ENCODE measurements at places on chromosomes 2 and 18.

GRCh38 chr18:49565612-49566011, 3.8 kb downstream of the LIPG start:
- no peak for DNase-seq

GRCh38 chr2:190795686-190796085, 84.9 kb upstream of the GLS start:
- DNase-seq = no peak

- no peak for DNase-seq
These were observed 1090.8 kb downstream of the BCL11A start for GRCh38 chr2:59462422-59463197.

DNA sequence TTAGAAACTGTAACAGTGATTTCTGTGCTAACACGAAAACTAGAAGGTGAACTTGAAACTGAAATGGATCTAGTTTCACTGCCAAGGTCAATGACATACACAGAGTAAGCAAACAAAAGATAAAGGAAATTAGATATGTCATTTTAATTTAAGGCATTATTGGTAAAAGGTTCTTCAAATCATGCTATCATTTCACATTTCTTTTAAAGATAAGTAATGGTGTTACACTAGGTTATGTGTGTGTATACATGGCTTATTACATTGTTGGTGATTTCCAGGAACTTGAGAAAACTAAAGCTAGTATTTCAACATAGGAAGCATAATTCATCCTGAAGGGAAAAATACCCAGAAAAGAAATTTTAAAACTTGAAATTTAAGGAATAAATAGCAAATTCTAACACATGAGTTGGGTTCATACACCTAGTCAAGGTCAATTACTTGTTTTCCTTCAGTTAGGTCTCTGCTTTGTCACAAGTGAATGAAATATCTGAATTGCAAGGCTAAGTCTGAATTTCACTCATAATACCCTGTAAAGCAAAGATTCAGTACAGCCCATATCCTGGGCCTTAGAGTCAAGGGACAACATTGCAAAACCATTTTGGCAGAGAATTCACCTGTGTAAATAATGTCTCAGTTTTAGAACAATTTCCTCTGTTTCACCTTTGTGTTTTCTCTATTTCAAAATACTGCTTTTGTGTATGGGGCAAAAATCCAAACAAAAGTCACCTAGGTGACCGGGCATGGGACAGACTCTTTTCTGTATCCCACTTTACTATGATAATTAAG, 141.6 kb downstream of the SRBD1 start:
- DNase-seq = peak; percentile 36

DNA sequence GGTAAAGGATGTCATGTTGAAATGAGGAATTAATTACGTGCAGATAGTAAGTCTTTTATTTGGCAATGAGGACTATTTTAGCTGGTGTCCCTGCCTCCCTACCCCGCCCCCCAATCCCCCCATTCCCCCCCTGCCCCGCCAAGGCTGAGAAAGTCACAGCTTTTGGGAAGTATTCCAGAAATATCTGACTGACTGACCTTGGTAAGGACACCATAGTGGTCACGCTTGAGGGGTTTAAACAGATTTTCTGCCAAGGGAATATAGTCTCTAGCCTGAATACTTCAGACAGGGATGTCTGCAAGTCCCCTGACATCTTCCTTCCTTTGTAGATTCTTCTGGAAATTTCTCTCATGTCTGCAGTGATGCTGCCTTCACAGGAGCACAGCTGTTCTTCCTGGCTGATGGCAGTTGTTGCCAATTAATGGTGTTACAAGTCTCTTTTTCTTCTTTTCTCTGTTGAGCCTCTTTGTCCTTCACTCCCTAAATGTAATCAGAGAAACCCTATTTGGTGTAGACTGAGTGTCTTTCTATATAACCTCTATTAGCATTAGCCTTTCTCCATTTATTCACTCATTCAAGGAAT, 53.7 kb upstream of the MGAT5 start:
- DNase-seq = no peak

DNA sequence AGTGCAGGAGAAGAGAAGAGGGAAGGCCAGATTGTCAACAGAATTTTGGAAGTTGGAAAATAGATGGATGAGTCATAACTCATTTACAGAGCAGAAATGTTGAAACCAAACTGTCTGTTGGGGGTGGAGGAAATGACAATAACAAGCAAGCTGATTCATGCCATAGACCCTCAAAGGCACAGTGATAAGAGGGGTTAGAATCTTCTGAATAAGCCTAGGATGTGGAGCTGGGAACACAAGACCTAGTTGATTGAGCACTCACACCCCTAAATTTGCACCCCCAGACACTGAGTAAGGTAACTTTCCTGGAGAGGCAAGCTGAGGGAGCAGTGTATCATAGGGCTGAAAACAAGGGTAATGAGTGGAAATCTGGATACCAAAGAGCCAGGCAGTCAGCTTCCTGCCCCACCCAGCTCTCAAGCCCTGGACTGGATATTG, 141.4 kb downstream of the SCG2 start:
- DNase-seq = no peak

- DNase-seq = no peak
These were observed 148.0 kb downstream of the ASB1 start for GRCh38 chr2:238574490-238575271.

- no peak for DNase-seq
These were observed 237 bp downstream of the SLC39A6 start for GRCh38 chr18:36128907-36129299.

- no peak for DNase-seq
These were observed 493.0 kb upstream of the CNTNAP5 start for GRCh38 chr2:123532126-123532525.

GRCh38 chr2:75495862-75496261, 64.9 kb downstream of the EVA1A start:
- DNase-seq = no peak

GRCh38 chr2:52144590-52144989, 1112.7 kb upstream of the NRXN1 start:
- peak; percentile 15 for DNase-seq

DNA sequence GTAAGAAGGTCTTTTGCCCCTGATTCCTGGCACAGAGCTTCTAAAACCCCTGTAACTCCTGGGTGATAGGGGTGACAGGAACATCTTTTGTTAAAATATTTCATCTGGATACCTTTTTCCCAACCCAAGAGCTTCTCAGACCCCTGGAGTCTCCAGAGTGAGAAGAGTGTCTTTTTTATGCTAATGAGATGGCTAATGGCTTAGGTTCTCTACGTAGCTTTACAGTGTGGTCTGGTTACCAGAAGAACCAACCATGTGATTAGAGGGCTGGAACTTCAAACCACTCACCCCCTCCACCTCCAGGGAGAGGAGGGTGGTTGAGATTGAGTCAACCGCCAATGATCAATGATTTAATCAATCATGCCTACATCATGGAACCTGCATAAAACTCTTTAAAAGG, 16.2 kb upstream of the DCC start:
- DNase-seq = no peak

DNA sequence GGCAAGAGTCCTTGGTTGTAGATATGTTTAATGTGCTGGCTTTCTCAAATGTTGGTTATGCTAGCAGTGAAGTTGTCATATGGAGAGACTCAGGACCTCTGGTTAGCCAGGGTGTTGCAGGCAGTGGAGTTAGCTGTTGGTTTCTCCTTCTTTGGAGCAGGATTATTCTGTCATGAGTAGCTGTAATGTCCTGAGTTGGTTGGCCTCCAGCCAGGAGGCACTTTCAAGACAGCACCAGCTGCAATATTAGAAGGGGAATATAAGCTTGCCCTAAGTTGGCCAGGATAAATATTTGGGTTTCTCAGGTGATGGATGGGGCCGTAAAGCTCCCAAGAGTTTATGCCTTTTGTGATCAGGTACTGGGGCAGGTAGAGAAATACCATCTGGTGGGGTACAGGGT, 65.5 kb downstream of the MSTN start:
- no peak for DNase-seq

DNA sequence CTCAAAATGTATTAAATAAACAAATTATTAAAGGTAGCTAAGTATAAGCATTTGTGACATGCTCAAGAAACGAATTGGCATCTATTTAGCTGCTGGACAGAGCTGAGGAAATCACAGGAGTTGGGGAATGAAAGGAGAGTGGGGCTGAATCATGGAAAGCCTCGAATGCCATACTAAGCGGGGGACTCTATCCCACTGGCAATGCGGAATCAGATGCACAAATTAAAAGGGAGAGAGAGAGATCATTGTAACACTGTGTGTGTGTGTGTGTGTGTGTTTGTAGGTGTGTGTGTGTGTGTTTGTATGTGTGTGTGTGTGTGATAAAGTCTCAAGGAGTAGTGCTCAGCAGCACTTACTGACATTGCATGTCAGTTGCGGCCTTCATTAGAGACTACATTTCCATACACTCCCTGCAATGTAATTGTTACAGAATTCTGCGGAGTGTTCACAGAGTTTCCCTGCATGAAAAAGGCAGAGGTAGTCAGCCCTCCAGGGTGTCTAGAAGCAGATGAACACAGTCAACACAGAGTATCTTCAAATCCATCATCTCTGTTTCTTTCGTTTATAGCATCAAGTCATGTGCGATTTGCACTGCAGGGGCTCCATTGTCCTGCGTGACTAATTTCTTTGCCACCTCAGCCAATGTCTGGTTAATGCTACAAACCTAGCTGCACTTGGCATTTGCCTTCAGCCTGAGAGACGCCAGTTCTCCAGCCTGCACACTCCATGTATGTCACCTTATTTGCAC, 111.7 kb upstream of the CYRIA start:
- no peak for DNase-seq

DNA sequence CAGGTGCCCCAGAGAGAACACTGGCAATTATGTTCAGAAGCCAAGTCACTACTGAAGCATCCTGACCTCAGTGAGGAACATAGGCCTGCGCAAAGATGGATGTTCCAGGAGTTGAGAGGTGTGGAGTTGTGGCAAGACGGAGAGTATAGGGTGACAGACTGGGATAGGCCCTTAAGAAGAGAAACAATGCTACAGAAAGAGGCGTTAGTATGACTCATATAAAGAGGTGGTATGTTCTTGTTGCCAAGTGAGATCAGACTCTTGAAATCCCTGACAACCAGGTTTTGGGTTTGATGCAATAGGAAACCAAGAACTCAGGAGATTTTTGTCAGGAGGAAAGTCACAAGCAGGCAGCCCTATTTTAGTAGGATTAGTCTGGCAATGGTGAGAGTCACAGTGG, 185.6 kb downstream of the RIT2 start:
- DNase-seq = no peak

DNA sequence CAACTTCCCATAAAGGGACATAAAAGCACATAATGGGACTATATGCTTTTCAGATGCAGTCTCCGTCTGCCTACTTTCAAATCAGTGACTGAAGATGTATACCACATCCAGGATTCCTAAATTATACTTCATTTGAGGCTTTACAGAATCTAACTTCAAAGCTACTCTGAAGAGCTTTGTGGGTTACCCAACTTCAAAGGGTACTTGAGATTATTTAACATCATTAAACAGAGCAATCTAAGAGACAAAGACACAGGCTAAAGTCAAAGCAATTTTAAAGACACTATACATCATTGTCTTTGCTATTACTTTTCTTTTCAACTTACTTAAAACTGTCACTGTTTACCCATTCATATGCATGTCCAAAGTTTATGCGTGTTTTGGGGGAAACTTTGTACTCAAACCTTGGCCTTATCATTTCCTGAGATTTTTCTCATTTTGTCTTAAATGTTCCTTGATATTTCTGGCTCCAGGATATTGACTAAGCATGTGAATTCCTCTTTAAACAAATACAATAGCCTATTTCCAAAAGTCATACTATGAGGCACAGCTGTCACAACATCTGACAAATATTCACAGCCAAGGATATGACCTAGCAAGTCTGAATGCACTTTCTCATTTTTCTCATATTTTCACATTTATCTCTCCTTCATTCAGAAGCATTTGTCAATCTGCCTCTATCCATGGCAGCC, 1985.1 kb upstream of the PIK3C3 start:
- DNase-seq = no peak

DNA sequence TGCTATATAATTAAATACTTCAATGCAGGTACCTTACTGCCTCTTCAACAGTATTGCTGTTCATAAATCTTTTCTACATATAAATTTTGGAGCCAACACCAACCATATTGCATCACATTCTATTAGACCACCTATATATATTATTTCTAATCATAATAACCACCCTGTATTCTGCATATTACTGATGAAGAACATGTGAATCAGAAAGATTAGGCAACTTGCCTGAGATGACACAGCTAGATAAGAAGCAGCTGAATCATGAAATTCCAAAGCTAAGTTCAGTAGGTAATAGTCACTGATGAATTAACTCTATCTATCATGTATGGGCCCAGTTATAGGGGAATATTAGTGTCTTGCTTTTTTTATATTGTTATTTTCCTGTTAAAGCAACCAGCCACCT, 161.8 kb downstream of the AGPS start:
- DNase-seq = no peak

DNA sequence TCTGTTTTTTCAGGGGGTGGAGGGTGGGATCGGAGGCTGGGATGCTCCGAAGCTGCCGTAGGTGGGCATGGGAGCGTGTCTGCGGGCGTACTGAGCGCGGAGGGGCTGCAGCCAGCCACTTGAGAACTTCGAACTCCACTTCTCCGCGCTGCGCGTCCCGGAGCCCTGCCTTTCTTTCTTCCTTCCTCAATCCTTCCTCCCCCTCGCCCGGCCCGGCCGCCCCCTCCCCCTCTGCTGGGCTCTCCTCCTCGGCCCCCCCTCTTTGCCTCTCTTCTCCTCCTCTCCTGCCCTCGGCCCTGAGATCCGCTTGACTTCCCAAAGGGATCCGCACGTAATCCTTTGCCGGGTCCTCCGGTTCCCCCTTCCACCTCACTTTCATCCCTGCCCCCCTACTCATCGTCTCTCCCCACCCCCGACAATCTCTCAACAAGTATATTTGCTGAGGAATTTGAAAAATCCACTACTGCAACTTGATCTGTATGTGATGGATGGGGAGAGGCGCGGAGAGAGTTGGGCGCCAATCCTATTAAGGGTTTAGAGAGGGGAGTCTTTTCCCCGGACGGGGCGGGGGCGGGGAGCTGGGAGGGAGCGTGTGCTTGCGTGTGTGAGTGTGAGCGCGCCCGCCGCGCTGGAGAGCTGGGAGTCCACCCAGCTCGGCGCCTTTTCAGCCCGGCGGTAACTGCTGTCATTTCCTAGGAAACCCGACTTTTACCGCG, 1.1 kb downstream of the GLI2 start:
- DNase-seq = no peak

- DNase-seq = no peak
These were observed 117.8 kb downstream of the DYM start for GRCh38 chr18:49342690-49343089.

- DNase-seq = peak; percentile 36
These were observed 100.5 kb upstream of the VWC2L start for GRCh38 chr2:214310319-214310718.

- DNase-seq = no peak
These were observed 52.0 kb downstream of the TEKT4 start for GRCh38 chr2:94923196-94923595.

DNA sequence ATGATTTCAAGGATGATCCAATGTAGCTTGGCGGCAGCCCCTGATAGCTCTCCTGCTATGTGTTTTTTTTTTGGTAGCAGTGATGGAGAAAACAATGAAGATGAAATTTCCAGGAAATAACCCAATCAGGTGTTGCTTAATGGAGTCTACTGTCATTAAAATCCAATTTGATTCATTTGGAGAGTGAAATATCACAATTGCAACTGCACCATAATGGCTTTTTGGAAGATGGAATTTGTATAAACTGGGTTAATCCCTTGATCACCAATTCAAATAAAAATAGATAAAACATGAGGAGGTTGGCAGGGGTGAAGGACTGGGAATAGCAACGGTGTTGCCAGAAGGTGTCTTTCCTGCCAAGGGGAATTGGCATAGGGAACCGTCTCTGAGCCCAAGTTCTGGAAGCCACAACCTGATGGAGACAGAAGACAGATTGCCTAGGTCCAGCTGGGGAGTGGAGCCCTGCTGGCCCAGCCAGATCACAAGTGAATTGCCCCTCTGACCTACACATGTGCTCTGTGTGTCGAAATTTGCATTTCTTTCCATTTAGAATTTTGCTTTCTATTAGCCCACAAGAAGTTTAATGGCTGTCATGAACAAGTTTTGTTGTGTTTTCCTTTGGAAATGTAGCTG, 170.3 kb upstream of the SPRED2 start:
- no peak for DNase-seq

Data from OCI-M1 (cell line).